NCI-H460 (cell line): ENCODE measurements at places on chromosomes 5 and 9.

DNA sequence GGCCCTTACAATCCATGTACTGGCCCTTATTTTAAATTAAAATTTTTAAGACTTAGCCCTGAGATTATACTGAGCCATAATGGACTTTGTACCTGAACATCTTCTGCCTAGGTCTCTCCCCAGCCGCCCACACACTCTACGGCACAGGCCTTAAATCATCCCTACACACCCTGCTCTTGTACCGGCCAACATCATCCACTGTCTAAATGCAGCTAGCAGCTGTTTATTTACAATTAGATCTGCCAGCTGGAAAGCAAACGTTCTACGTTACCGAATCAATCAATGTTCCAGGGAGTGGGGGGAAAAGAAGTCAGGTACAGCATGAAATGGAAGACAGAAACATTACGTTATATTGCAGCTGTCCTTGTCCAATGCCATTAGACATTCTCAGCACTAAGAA lies 88.4 kb upstream of the GRAMD2B start:
- DNase-seq: no peak

GRCh38 chr5:179284751-179285631 lies 60.3 kb downstream of the ADAMTS2 start:
- DNase-seq: no peak

DNA sequence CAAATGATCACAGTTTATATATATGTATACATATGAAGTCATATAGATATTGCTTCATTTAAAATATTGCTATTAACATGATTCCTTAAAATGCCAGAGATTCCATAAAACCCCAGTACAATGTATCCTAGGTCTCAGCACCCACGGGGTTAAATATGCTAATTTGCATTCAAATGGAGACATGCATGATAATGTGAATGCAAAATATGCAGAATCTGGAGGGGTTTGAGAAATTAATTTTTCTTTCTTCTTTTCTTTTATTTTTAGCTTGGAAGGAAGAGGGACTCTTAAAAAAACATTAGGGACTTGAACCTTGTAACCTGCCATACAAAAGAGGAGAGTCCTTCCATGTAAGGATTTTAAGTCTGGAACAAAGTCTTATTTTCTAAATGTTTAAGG lies 211.9 kb downstream of the MEF2C start:
- no peak for DNase-seq

DNA sequence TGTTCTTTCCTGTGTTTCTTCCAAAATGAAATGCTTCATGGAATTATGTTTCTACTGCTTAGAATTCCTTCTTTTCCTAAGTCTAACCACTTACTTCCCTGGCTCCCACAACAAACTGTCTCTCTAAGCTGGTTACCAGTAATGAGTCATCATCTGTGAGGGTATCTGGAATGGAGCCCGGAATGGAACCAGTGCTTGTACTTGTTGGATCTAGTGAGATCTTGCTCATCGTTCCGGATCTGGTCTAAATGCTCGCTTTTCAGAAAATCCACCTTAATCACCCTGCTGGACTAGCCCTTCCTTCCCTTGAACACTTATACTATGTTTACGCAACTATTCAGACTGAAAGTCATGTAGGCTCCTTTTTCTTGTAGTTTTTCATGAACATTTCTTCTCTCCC lies 184.8 kb downstream of the PBX3 start:
- DNase-seq: peak; percentile 9

DNA sequence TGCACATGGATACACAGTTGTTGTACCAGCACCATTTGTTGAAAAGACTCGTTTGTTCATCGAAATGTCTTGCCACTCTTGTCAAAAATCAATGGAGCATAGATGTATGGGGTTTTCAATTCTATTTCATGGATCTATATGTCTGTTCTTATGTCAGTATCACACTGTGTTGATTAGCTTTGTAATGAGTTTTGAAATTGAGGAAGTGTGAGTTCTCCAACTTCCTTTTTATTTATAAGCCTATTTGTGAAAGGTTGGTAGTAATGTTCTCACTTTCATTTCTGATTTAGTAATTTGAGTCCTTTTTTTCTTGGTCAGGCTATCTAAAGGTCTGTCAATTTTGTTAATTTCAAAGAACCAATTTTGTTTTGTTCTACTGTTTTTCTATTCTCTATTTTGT lies 26.1 kb downstream of the ZNF510 start:
- DNase-seq: no peak

DNA sequence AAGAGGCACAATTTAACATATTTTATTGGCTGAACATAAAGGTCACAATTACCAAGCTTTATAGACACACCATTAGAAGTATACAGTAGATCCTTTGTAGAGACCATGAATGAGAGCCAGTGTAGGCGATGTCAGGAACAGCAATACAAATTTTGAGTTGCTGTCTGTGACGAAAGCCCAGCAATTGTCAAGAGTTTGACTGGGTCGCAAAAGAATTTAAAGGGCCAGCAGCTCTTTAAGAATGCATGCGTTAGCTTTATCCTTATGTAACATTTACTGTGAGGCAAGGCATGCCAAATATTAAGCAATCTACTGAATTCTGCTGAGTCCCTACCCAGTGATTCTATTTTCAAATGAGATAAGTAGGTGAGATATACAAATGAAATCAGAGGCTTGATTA lies 236.9 kb downstream of the ARRDC3 start:
- DNase-seq: no peak

DNA sequence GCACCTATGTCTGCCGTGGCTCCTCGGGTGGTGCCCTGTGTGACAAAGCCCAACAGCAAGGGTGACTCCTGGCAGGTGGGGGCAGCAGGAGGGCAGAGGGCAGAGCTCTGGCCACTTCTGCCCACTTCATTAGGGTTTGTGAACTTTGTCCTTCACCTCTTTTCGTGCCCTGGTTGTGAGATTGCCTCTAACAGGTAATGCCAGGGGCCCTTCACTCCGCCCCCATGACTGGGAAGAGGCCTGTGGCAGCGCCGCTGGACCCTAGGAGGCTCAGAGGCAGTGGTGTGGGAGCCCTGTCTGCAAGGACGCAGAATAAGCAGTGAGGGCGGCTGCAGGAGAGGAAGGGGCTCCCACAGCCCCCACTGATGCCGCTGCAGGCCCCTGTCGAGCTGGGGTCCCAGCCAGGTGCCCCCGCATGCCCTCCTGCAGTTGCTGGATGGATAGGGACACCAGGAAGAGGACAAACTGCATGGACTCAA lies 108.7 kb upstream of the LMX1B start:
- no peak for DNase-seq

- peak; percentile 41 for DNase-seq
These were observed 42.8 kb downstream of the CAMSAP1 start for GRCh38 chr9:135864447-135865049.
